ENCODE measurements at places on chromosomes 7 and 10. TPM values are rescaled to one million over a fixed set of nuclear protein-coding genes. Genes with fewer than 3 reads are reported as not detected.

GRCh38 chr7:44326261-44327125 lies 1.1 kb upstream of the CAMK2B start:
- DNase-seq = peak; percentile 37

DNA sequence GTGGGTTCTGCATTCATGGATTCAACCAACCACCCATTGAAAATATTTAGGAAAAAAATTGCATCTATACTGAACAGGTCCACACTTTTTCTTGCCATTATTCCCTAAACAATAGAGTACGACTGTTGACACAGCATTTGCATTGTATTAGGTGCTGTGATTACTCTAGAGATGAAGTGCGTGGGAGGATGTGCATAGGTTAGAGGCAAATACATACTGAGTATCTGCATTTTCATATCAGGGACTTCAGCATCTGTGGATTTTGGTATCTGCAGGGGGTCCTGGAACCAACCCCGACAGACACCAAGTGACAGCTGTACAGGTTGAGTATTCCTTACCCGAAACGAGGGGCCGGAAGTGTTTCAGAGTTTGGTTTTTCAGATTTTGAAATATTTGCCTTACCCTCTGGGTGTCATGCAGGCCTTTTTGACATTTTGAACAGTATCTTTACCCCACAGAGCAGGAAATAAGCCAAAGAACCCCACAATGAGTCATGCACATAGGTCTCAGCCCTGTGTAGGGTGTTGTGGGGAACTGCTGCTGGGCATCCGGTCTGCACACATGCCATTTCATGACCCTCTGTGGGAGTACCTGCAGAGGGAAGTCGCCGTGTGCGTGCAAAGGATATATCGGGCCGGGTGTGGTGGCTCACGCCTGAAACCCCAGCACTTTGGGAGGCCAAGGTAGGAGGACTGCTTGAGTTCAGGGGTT lies 14.5 kb downstream of the NUDT5 start:
- DNase-seq = no peak

DNA sequence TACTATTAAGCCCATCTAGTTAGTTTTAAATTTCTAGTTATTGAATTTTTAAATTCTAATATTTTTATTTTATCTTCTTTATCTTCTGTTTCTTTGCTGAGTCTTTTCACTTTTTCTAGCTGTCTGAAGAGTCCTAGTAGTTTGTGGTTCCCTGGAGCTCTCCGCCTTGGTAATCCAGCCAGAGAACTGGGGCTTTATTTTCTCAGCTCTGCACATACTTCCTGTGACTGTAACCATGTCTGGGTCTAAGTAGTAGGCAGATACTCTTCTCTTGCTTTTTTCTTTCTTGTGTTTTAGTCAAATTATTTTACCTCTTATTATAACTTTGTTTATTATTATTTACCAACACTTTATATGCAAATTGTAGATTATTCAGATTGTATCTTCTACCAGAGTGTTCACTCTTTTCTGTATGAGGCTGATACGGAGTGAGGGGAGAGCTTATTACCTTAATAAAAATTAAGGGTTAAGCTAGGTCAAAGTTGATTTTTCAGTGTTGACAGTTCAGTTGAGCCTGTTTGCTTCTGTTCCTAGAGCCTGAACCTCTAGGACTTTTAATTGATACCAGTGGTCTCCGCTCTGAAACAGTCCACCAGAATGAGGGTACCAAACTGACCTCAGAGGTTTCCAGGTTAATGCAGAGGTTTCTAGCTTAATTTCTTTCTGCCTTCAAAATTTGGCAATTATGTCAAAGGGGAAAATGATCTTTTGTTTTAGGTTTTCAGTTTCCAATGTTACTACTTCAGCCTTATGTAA lies 155.4 kb downstream of the ADK start:
- DNase-seq = no peak

The JAKMIP3 gene
- total RNA-seq = 0.16 TPM

The GJD4 gene
- not detected for total RNA-seq

The HOGA1 gene
- not detected for total RNA-seq

The CFAP70 gene
- total RNA-seq = 0.08 TPM
